ENCODE measurements at places on chromosomes 2 and 18.

GRCh38 chr2:144507441-144508171 lies 12.3 kb downstream of the ZEB2 start:
- DNase-seq: no peak

GRCh38 chr18:40356168-40356567 lies 1598.9 kb upstream of the PIK3C3 start:
- DNase-seq: no peak

GRCh38 chr2:168355779-168356476 lies 100.1 kb upstream of the CERS6 start:
- DNase-seq: no peak

- DNase-seq: no peak
Measured at GRCh38 chr2:26609839-26610277, 31.3 kb downstream of the CIB4 start.

DNA sequence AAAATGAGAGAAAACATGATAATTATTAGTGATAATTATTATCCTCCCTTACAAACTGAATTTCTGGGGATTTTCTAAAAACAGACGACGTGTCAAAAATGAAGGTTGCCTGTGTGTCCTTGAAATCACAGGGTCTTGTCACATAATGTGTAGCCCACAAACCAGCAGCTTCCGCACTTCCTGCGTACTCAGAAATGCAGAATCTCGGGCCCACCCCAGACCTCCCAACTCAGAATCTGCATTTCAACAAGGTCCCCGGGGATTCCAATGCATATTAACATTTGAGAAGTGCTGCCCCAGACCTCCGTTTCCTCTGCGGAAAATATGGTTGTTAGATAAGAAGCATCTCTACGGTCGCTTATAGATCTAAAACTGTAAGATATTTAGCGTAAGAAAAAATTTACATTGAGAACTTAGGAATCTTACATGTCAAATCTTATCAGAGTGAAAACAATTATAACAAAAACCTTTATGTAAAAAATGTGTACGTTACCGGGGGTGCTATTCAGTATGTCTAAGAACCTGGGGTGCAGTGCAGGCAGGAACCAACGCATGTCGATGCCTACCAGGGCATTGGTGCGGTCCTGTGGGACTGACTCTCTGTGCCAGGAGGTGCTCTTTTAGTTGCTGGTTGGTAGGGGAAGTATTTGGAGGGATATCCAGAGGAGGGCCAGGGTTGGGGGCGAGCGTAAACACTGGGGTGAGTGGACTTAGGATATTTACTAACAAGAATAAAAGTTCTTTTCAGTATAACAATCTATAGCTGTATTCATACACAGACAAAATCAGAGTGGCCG lies 15.2 kb downstream of the CDKL4 start:
- no peak for DNase-seq

GRCh38 chr2:203022751-203023150 lies 8.1 kb downstream of the NBEAL1 start:
- DNase-seq: no peak

DNA sequence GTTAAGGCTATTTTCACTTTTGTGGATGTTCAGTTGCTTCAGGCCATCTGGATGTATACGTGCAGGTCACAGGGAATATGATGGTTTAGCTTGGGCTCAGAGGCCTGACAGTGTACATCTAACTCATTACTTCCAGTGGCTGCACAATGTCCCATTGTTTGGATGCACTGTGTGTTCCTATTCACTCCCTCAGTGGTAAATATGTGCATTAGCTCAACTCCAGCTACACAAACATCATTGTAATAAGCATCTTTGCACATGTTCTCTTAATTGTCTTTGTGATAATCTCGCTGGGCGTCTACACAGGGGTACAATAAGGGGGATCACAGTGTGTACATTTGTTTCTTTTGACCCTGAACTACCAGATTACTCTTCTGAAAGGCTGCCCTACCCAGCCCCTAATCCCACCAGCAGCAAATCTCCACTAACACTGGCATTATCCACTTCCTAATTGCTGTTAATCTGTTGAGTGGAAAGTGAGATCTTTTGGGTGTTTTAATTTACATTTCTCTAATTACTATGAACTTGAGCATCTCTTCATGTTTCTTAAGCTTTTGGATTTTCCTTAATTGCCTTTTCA lies 56.1 kb upstream of the POLE4 start:
- DNase-seq: no peak

DNA sequence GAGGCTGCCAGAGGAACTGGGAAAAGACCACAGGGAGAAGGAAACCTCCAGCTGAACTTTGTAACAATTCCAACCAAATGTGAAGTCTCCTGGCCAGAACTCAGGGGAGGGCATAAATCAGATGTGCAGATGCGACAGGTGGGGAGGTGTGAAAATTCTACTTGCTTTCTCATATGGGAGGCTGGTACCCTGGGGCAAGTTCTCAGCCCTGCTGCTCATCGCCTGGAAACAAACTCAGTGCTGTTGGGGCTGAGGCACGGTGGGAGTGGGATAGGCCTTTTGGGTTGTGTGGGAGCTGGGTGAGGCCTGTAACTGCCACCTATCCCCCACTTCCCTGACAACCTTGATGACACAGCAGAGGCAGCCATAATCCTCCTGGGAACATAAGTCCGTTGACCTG lies 179.6 kb downstream of the ASB1 start:
- DNase-seq: no peak

- DNase-seq: no peak
Measured at GRCh38 chr2:207960090-207960489, 65.2 kb downstream of the PLEKHM3 start.

- DNase-seq: no peak
Measured at GRCh38 chr2:121309801-121310200, 24.8 kb upstream of the TFCP2L1 start.

DNA sequence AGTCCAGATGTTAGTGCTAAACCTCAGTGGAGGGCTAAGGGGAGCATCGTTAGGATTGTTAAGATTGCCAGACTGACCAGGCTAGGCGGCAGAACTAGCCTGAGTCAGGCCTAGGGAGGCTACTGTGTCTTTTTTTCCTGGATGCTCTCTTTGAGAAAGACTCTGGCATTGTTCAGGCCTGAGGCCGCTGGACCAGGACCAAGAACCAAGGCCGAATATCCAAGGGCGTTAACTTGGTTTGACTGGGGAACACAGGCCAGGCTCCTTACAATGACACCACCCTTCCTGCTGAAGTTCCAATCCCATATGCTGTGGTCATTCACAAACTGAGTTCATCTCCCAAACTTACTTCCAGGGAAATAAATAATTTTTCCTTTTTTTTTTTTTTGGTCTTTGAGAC lies 10.6 kb downstream of the HTRA2 start:
- no peak for DNase-seq

GRCh38 chr2:235149736-235150135 lies 197.9 kb downstream of the SH3BP4 start:
- no peak for DNase-seq

DNA sequence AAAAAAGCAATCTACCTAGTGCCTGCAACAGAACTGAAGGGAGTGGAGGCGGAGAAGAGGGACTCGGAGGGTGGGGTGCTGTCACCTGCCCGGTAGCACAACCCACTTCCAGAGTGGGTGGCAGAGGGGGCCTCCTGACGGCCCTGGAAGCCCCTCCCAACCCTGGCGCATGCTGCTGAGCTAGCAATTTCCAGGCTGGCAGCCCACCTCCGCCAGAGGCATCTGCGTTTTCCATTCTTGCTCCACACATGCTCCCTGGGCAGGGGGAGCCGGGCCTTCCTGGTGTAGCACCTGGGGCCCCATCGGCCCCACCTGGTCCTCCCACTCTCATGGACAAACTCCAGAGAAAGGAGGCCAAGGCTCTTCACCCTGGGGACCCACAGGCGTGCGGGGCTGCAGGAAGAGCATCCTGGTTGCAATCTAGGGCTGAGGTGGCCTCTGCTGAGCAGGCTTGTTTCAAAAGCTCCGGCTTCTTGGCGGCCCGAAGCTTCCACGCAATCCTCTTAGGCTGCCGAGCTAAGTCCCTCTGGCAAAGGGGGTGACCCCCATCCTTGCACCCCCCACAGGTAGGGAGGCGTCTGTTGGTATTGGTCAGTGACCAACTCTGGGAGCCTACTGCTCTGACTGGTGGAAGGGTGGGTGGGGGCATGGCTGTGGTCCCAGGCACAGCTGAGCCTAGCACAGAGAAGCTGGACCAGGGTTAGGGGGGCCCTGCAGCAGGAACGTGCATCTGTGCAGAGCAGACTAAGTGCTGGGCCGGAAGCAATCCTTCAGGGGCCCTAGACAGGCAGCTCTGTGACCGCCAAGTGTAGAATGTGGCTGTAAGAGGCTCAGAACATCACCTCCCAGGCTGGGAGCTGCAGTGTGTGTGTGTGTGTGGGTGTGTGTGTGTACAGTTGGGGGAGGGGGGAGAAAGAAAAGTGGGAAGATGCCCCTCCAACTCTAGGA lies 2.6 kb downstream of the HS6ST1 start:
- DNase-seq: no peak

- DNase-seq: no peak
Measured at GRCh38 chr2:12177455-12178288, 431.2 kb downstream of the LPIN1 start.

DNA sequence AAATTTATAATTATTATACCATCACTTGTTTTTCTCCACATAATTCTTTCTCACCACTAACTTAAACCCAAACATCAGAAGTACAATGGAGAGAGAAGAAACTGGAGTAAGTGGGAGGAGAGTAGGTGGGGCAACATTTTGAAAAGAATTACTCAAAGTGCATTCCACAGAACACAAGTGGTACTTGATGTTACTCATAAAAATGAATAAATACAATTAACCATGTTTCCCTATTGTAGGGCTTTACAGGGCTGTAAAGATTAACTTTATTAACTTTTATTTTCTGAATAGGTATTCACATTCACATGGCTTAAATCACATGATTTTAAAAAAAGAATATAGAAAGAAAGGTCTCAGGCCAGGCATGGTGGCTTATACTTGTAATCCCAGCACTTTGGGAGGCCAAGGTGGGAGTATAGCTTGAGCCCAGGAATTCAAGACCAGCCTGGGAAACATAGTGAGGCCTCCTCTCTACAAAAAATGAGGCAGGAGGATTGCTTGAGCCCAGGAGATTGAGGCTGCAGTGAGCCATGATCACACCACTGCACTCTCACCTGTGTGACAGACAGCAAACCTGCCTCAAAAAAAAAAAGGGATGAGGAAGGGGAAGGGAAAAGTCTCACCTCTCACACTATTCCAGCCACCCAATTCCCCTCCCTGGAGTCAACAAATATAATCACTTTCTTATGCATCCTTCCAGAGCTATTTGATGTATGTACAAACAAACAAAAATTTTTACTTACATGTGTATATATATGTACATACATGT lies 47.1 kb downstream of the KCNG3 start:
- no peak for DNase-seq

GRCh38 chr18:42950732-42951131 lies 164.8 kb downstream of the RIT2 start:
- DNase-seq: no peak

- DNase-seq: no peak
Measured at GRCh38 chr2:202152104-202152715, 79.2 kb downstream of the KIAA2012 start.

- no peak for DNase-seq
Measured at GRCh38 chr2:16661936-16662839, 3.4 kb downstream of the CYRIA start.

GRCh38 chr2:59398081-59398480 lies 1155.4 kb downstream of the BCL11A start:
- DNase-seq: no peak

- no peak for DNase-seq
Measured at GRCh38 chr2:152483276-152484063, 148.5 kb downstream of the FMNL2 start.

- no peak for DNase-seq
Measured at GRCh38 chr2:674321-674985, 2.8 kb downstream of the TMEM18 start.

DNA sequence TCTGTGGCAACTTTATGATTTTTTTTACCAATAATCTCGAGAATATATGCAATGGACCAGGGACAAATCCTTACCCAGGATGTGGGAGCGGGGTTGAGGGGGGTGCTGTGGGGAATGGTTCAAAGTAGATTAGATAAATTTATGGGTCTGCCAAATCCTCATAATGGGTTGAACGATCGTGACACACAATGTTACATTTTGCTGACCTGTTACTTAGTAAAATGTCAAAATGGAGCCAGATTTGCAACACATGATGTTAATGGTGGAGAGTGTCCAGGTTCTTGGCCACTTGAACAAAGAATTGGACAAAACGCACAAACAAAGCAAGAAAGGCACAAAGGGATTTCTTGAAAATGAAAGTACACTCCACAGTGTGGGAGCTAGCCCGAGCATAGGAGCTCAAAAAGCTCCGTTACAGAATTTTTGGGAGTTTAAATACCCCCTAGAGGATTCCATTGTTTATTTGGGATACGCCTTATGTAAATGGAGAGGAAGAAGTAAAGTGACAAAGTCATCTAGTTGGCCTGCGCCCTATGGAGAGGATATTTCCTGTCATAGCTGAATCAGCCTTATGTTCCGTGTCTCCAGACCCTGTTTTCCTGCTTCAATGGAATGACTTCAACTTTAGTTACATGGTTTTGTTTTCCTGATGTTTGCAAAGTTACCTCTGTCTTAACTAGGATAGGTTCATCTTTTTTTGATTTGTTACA lies 776.0 kb downstream of the DCC start:
- DNase-seq: no peak

DNA sequence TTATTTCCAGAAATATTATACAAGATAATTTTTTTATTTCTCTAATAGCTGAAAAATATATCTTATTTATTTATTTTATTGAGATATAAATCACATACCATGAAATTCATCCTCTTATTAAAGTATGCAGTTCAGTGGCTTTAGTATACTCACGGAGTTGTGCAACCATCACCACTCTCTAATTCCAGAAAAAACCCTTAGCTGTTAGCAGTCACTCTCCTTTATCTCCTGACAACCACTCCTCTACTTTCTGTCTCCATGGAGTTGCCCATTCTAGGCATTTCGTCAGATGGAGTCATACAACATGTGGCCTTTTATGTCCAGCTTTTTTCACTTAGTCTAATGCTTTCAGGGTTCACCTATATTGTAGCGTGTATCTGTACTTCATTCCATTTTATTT lies 66.5 kb downstream of the TCF7L1 start:
- no peak for DNase-seq

DNA sequence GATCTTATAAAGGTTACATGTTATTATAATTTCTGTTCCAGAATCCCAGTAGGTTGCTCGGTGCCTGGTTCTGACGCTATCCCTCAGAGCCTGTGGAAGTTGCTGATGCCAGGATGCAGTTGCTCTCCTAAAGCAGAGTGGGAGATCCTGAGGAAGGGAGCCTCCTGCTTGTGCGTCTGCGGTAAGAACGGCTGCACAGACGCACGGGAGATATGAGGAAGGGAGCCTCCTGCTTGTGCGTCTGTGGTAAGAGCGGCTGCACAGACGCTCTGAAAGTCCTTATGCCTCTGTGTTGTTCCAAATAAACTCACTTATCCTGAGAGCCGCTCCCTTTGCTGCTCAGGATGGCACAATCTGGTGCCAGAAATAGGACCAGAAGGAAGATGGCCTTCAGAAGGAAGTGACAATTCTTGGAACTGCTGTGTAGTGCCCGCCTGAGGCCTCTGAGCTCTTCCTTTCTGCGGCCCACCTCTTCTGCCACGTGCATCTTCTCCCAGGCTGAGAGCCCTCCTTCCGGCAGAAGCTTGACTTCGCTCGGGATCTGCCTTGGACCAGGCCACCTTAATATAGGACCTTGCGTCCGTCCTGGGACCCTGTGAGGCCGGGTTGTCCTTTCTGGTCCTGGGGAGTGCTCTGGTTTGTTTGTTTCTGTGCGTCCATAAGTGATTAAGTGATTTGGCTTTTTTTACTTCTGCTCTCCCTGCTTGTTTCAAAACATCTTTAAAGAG lies 89.5 kb downstream of the RTP5 start:
- no peak for DNase-seq

Measured in GM18507 (cell line).